GM13977 (cell line): ENCODE measurements at places on chromosomes 4 and X.
A peak's percentile ranks its signal among the peaks of the same experiment; 100 is the strongest.

DNA sequence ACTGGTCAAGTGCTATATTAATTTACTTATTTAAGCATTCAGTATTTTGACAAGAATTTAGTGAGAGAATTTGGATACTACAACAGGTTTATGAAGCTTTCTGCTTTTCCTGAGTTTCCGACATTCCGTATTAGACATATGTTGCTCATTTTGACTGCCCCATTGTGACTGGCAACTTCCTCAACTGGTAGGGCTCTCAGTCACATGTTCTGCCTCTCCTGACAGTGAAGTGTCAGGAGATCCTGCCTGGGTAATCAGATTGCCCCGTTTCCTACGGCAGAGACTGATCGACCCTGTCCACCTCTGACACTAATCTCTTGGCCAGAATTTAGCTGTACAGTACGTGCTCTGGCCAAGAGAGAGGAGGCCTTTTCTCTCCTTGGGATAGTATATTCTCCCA, 49.5 kb downstream of the CLNK start:
- no peak for DNase-seq

DNA sequence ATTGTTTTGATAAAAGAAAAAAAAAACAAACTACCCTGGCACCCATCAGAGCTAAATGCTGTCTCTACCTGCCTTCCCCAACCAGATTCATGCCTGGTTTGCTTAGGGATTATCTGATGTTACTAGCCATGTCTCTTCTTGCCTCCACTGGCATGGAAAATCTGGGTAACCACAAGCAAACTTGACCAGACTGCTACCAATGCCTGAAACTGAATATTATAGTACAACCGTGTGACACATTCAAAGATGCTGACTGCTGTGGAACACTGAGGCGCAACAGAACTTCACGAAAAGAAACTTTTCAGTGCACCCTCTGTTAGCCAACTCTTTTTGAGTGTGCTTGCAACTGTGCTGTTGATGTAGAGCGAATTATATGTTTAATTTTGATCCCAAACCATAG, 228.1 kb downstream of the CBR4 start:
- no peak for DNase-seq

DNA sequence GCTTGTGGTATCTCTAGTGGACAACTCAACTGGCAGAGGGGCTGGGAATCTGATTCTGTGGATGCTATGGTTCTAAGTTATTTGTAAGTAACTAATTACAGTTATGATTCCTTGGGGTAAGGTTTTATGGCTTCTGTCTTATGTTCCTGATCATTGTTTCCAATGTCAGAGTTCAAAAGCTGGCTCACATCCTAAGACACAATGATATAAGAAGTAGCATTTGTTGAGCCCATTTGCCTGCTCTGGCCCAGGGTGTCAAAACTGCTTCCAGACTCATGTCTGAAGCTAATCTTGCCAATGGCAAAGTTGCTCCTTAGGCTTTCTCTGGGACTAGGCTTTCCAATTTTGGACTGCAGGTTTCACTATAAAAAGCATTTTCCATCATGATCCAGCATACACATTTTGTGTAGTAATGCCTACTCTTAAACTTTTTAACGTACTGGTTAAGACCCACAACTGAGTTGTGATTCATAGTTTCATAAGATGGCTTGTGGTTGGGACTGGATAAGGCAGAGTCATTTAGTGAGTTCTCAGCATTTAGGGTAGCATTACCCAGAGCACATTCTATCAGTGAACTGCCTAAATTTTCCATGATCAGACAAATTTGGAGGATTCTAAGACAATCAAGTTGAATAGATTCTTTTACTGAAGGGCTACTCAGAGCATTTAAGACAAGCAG, 50.0 kb downstream of the CCNI start:
- peak; percentile 46 for DNase-seq

GRCh38 chr4:100721490-100721889, 203.7 kb upstream of the EMCN start:
- DNase-seq, result no peak

DNA sequence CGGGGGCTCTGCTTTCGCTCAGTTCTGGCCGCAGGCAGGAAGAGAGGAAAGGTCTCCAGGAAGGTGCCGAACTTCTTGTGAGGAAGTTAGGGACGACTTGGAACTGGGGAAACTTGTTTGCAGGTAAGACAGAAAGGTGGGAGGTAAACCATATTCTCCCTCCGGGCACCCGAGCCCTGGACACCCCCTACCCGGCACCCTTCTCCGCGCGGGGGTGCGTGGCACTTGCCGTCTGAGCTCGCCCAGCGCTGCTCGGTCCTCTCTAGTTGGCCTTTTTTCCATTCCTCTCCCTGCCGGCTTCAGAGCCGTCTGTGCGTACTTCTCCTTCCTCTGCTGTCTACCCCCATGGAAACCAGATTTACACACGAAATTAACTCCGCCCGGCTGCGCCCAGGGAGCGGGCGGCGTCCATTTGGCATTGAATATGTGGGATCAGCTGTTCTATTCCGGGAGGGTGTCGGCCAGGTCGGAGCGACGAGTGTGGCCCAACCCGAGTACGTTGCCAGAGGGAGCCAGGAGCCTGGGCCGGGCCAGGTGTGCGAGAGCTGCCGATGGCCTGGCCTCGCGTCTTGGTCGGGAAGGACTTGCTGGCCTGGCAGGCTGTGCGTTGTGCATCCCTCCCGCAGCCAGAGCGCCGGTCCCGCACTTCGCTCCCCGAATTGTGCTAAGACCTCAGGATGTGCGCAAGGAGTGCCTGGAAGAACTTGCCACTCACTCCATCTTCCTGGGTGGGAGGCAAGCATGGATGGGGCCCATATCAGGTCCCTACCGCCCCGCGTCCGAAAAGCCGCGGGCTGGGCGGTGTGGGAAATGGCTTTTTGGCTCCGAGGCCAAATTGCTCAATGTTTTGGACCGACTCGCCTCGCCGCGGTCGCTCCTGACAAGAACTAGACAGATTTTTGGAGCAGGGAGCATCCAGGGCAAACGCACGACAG, 1.7 kb downstream of the PDGFRA start:
- DNase-seq, result peak; percentile 31

- DNase-seq, result no peak
Observed at GRCh38 chrX:2500091-2500802, 529 bp downstream of the DHRSX start.

GRCh38 chrX:154051201-154051810, 31.6 kb upstream of the IRAK1 start:
- peak; percentile 59 for DNase-seq

DNA sequence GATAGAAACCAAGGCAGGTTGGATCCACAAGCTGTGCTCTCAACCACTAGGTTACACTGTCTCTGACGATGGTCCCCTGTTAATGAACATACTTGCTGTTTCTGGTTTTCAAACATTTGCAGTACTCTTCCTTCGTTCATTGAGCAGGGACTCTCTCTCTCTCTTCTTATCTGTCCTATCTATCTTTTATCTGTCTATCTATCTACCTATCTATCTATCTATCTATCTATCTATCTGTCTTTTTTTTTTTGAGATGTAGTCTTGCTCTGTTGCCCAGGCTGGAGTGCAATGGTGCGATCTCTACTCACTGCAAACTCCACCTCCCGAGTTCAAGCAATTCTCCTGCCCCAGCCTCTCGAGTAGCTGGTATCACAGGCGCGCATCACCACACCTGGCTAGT, 9.4 kb upstream of the CT47C1 start:
- no peak for DNase-seq

- DNase-seq, result no peak
Observed at GRCh38 chrX:80812176-80812575, 2.5 kb upstream of the BRWD3 start.

- no peak for DNase-seq
Observed at GRCh38 chr4:26323821-26324220, 3.0 kb downstream of the RBPJ start.

- DNase-seq, result no peak
Observed at GRCh38 chrX:151184705-151185104, 8.3 kb downstream of the GPR50 start.

DNA sequence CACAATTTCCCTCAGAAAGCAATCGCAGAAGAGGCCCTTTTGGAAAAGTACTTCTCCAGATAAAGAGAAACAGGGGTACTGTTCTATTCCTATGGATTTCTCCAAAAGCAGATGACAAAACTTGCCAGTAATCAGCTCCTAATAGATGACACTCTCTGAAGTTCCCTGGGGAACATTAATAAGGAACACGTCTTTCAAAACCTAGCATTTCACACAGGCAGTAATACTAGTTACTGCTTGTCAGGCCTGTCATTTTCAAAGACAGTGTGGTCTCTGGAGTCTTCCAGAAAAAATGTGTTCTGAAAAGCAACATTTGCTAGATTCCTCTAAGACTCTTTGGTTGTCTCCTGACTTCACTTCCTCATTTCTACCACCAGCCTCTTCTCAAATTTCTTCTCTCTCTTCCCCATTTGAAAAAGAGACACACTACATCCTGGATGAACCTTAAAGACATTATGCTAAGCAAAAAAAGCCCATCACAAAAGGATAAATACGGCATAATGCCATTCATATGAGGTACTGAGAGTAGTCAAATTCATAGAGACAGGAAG, 47.3 kb downstream of the CHRDL1 start:
- no peak for DNase-seq

- DNase-seq, result no peak
Observed at GRCh38 chrX:69025802-69026301, 139.4 kb downstream of the PJA1 start.
